ENCODE measurements at places on chromosomes 11 and 22. TPM values are rescaled to one million over a fixed set of nuclear protein-coding genes. Genes with fewer than 3 reads are reported as not detected.

DNA sequence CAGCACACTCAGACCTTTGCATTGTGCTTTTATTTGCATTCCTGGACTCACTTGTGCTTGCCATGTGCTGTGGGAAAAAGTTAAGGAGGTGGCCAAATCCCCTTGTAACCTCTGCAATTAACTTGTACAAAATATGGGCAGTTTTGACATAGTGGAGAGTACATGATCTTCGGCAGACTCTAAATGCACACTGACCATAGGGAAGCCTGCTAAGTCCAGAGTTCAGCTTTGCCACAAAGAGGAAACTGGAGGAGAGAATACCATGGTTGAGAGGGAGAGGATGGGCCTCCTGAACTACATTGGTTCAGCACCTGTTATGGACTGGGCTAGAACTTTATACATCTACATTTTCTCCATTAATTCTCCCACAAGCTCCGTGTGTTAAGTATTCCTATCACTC is 37.6 kb upstream of the CEP295 start:
- DNase-seq = no peak
- no peak overlapping the region for H3K4me3 ChIP-seq
- H3K4me1 ChIP-seq = no peaks in the 10 kb centered on the region
- H3K27ac ChIP-seq = no peak overlapping the region
- no peaks in the 10 kb centered on the region for H3K27me3 ChIP-seq

DNA sequence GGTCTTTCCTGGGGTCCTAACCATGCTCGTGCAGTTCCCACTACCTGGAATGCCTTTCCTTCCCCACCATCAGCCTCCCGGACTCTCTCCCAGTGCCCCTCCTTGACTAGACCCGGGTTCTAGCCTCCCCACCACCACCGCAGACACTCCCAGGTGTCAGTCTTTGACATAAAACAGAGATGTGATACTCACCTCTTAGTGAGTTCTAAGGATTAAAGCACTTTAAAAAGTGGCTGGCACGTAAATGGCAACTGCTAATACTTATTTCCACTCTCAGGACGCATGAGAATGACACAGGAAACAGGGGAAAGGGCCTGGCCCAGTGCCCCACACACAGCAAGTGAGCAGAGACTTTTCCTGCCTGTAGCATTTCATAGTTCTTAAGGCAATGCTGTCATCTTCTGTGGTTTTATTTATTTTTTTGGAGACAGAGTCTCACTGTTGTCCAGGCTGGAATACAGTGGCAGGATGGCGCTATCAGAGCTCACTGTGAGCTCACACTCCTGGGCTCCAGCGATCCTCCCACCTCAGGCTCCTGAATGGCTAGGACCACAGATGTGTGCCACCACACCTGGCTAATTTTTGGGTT is 1.9 kb upstream of the SLC25A45 start:
- H3K4me3 ChIP-seq = no peak overlapping the region
- DNase-seq = no peak
- peak overlapping the region; percentile 99 for H3K27ac ChIP-seq
- H3K27me3 ChIP-seq = no peaks in the 10 kb centered on the region

GRCh38 chr11:21426931-21427330 is 757.5 kb downstream of the NELL1 start:
- no peaks in the 10 kb centered on the region for H3K36me3 ChIP-seq
- no peaks in the 10 kb centered on the region for H3K4me1 ChIP-seq

- H3K4me3 ChIP-seq = no peak overlapping the region
- H3K36me3 ChIP-seq = no peaks in the 10 kb centered on the region
- no peaks in the 10 kb centered on the region for H3K4me1 ChIP-seq
- no peaks in the 10 kb centered on the region for H3K27me3 ChIP-seq
Measured at GRCh38 chr22:30742291-30743256, 47.9 kb downstream of the OSBP2 start.

DNA sequence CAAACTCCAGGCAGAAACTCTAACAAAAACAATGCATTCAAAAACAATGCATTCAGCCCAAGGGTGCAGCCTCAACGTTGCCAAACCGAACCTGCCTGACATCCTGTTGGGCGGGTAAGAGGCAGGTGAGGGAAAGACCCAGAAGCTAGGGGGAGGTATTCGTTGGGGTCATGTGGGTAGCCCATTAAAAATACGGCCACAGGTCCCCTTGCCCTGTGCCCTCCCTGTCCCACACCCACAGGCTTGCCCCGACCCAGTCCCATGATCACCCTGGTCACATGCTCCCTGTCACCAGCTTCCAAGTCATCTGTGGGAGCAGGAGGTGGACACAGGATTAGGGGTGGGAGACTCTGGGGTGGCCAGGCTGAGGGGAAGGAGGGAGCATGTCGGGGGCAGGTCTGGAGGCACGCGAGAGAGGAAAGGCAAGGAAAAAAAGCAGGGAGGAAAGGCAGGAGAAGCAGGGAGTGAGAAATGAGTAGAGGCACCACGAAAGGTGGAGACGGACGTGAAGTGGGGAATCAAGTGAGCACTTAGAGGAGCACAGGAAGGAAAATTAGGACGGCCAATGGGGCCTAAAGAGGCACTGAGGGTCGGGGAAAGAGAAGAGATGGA is 683 bp downstream of the PLA2G6 start:
- peak; percentile 91 for DNase-seq
- H3K36me3 ChIP-seq = no peaks in the 10 kb centered on the region
- H3K4me3 ChIP-seq = peak overlapping the region; percentile 50

GRCh38 chr11:65356394-65356972 is 1.9 kb downstream of the TIGD3 start:
- no peaks in the 10 kb centered on the region for H3K27me3 ChIP-seq
- peaks cover 9% of the 10 kb centered on the region for H3K36me3 ChIP-seq
- no peak for DNase-seq
- no peak overlapping the region for H3K4me3 ChIP-seq
- H3K4me1 ChIP-seq = peaks cover 20% of the 10 kb centered on the region

DNA sequence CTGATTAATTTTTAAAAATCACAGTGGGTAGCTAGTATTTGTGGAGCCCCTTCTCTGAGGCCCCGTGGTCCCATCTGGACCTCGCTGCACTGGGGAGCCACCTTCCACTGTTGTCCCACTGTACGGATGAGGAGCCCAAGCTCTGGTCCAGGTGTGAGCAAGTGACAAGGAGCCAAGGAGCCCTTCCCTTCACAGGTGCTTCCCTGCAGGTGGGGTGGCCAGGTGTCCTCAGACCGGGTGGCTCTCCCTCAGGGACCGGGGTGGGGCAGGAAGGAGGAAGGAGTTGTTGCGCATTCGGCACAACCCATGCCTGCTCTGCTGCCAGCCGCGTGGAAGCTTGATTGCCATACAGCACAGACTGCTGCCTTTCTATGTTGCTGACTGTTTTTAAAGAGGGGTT is 10.4 kb upstream of the SEPTIN5 start:
- no peaks in the 10 kb centered on the region for H3K4me1 ChIP-seq
- no peaks in the 10 kb centered on the region for H3K27me3 ChIP-seq
- no peak overlapping the region for H3K27ac ChIP-seq
- DNase-seq = peak; percentile 48

DNA sequence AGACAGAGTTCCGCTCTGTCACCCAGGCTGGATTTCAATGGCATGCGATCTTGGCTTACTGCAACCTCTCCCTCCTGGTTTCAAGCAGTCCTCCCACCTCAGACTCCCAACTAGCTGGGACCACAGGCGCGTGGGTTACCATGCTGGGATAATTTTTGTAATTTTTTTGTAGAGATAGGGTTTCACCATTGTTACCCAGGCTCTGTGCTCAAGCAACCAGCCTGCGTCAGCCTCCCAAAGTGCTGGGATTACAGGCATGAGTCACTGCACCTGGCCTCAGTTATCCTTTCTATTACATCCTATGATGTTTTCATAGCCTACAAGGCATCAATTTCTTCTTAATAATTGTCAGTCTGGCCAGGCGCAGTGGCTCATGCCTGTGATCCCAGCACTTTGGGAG is 36.5 kb downstream of the LRRC74B start:
- no peak for DNase-seq
- no peak overlapping the region for H3K27ac ChIP-seq
- H3K4me1 ChIP-seq = no peaks in the 10 kb centered on the region
- H3K36me3 ChIP-seq = no peaks in the 10 kb centered on the region
- H3K4me3 ChIP-seq = no peak overlapping the region
- H3K27me3 ChIP-seq = no peaks in the 10 kb centered on the region

DNA sequence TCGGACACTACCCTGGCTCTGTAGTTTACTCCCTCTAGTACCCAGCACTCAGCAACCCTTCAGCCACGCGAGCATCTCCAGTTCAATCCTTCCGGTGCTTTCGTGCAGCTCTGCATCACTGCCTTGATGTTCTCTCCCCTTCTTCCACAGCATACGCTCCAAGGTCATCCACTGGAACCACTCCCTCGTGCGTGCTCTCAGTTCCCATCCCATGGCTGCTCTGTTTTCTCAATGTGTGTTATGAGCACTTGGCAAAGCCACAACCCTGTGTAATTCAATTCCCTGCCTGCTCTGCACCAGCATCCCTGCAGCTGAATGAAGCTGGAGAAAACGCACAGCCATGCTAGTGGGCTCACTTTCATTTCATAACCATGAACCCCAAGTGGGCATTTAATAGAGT is 38.5 kb upstream of the NFRKB start:
- no peak for DNase-seq
- no peak overlapping the region for H3K4me3 ChIP-seq
- no peak overlapping the region for H3K27ac ChIP-seq
- no peaks in the 10 kb centered on the region for H3K36me3 ChIP-seq
- H3K27me3 ChIP-seq = no peaks in the 10 kb centered on the region

The C1QTNF5 gene
- total RNA-seq = 5.8 TPM

The MUC6 gene
- 0.31 TPM for total RNA-seq

The MS4A4E gene
- 1.1 TPM for total RNA-seq

The RIC3 gene
- 1.4 TPM for total RNA-seq

Data from right lobe of liver (tissue), 6 donors.